Activated effector memory CD4-positive, alpha-beta T cell treated with Interleukin-2 at 50 U/mL for 16 hours (primary cell): ENCODE measurements at places on chromosomes 6 and 20.

GRCh38 chr6:36120018-36120417 is 10.3 kb upstream of the MAPK13 start:
- no peak for DNase-seq

DNA sequence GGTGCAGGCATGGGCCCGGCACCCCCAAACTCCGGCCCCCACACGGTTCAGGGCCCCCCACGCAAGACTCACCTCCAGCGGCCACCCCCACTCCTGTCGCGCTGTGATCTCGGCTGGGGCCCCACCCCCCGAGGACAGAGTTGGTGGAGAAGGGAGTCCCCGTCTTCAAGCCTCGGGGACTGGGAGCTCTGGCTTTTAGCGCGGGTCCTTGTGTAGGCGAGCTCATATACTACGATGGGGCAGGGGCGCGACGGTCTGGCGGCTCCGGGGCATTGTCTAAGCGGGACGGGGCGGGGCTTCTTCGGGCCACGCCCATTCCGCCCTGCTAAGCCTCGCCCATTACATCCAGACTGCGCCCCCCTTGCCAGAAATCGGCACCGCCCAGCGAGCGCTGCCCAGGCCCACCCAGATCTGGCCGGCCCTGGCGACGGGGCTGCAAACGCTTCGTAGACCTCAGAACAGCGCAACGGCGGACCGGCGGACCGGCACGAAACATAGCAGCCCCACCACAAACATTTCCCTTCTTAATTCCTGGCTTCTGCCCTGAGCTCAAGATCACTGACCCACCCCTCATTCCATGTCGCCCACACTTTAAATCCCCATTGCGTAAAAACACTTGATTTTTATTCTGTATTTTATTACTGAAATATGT is 1.0 kb upstream of the DDAH2 start:
- peak; percentile 39 for DNase-seq

- DNase-seq = no peak
These were observed 10.9 kb downstream of the HIVEP2 start for GRCh38 chr6:142934106-142934505.

- no peak for DNase-seq
These were observed 97.9 kb downstream of the FYN start for GRCh38 chr6:111775145-111775922.

DNA sequence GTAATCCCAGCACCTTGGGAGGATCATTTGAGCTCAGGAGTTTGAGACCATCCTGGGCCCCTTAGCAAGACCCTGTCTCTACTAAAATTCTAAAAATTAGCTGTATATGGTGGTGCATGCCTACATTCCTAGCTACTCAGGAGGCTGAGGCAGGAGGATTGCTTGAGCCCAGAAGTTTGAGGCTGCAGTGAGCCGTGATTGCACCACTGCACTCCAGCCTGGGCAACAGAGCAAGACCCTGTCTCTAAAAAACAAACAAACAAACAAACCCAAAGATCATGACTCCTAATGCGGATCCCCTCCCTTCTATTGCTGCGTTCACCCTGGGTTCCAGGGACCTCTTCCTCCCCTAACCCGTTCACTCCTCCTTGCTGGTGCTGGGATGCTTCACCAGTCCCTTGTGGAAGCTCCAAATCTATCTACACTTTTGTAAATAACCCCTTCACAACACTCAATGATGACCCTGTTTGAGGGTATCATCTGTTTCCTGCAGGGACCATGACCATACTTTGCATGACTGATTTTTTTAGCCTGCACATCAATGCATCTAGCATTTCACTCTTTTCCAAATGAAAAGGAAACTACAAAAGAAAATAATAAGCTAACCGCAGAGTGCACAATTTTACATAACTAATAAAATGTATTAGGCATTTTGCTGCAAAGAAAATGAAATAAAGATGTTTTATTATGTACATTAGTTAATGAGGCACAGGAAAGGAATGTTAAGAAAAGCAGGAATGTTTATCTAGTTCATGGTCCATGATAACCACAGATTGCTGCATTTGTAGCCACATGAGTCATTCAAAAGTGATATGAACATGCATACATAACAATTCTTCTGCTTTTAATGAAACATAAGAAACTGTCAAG is 30.5 kb upstream of the IPCEF1 start:
- DNase-seq = no peak

DNA sequence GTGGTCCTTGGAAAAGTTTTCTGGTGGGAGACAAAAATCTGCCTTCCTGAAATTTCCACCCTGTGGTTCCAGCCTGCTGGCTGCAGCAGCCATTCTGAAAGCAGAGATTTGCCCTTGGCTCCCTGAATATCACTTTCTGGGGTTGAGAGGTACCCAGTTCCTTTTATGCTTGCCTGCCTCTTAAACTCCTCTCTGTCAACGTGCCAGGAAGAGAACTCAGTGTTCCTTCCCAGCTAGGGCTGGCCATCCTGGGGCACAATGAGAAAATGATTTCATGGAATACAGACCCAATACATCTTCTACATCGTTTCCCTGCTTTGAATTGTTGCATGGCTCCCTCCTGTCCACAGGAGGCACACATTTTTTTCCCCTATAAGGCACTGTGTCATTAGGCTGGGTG is 1.6 kb upstream of the DSN1 start:
- DNase-seq = no peak

- DNase-seq = no peak
These were observed 192.6 kb upstream of the RAB32 start for GRCh38 chr6:146351018-146351417.

DNA sequence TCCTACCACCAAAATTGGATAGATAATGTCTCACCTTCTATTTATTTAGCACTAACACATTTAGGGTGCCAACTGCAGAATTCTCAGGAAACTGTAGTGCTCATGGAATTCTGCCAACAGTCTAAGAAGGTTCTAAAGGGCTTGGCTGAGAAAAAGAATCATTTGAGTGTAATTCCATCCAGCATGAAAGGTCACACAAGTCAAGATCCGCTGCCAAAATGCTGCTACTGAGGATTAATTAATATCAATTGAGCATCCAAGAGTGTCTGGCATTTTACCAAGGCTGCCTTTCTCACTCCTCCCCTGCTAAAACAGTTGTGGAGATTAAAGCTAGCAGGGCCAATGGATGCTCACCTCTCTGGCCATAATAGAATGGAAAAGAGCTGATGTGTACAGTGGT is 112.7 kb downstream of the FHL5 start:
- DNase-seq = no peak

DNA sequence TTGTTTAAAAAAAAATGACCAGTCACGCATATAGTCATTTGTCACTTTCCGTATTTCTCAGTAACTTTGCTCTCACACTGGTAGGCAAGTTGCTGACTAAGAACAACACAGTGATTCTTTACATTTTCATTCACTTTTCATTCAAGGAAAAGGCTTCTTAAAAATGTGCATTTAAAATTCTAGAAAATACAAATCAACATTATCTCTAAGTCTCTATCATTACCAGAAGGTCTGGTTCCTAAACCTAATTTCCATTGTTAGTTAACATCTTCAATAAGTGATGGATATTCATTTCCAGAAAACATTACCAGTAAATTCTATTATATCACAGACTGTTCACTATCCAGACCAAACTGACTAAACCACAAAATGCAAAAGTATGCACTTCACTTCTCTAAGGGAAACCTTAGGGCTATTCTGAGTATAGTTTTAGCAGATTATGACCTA is 115.3 kb downstream of the AHI1 start:
- no peak for DNase-seq

- DNase-seq = no peak
These were observed 8.6 kb upstream of the IP6K3 start for GRCh38 chr6:33755070-33755869.

- DNase-seq = no peak
These were observed 87.5 kb downstream of the MEI4 start for GRCh38 chr6:77740380-77740779.

DNA sequence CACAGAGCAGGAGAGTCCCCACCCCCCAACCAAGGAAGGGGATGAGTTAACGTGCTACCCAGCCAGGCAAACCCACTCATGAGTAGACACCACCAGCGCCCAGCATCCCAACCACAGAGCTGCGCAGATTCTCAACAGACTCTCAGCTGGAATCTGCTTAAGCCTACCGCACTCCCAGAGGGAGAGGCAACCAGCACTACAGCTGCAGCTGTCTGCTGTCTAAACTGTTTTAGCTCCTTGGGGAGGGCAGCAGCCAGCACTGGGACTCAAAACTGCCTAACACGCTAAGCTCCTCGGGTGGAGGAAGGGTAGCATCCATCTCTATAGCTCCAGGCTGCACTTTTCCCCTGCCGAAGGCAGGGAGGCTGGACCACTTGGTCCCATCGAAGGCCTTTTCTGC is 539.8 kb downstream of the EPHA7 start:
- no peak for DNase-seq

DNA sequence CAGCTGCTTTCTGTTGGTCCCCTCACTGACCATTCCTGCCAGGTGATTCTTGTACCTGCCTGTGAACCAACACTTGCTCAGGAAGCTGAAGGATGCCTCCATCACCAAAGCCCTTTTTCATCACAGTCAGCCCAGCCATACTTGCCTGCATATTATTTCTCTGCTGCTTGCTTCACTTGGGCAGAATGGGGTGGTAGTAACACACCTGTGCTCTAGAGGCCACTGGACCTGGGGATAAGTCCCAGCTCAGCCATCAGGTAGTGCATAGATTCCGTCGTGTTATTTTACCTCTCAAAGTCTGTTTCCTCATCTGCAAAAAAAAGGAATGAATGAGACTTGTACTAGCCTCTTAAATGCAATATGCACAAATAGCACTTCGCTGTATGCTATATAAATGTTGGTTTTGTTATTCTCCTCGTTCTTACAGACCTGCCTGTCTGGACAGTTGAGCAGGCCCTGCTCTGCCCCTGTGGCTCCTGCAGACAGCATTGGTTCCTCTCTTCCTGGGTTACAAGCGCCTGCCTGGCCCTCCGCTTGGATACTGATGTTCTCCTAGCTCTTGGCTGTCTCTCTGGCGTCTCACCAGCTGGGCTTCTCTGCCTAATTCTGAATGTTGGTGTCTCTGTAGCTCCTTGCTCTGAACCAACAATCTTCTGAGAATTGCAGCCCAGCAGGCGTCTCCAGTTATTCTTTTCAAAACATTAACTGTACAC is 151.8 kb downstream of the UNC5CL start:
- no peak for DNase-seq

DNA sequence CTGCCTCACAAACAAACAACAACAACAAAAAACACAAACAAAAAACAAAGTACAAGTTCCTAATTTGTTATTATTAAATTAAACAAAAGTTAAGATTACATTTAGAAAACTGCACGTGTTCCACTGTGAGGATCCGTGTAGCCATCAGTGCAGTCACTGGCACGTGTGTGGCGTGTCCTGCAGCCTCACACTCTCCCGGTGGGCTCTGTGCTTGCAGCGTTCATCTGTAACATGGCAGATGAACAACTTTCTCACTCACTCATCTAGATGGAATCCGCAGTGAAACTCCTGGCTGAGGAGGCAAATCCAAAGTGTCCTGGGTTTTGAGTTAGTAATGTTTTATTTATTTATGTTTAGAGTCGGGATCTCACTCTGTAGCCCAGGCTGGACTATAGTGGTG is 12.9 kb upstream of the ADRM1 start:
- DNase-seq = no peak

GRCh38 chr6:113539623-113540022 is 317.5 kb upstream of the MARCKS start:
- DNase-seq = no peak

- DNase-seq = no peak
These were observed 10.8 kb upstream of the SMIM29 start for GRCh38 chr6:34259529-34260069.

GRCh38 chr6:24796616-24797290 is 2.0 kb downstream of the ARMH2 start:
- no peak for DNase-seq

GRCh38 chr6:24426729-24427446 is 24.2 kb downstream of the MRS2 start:
- DNase-seq = no peak

- DNase-seq = no peak
These were observed 35.8 kb downstream of the SLC2A4RG start for GRCh38 chr20:63775096-63775978.

DNA sequence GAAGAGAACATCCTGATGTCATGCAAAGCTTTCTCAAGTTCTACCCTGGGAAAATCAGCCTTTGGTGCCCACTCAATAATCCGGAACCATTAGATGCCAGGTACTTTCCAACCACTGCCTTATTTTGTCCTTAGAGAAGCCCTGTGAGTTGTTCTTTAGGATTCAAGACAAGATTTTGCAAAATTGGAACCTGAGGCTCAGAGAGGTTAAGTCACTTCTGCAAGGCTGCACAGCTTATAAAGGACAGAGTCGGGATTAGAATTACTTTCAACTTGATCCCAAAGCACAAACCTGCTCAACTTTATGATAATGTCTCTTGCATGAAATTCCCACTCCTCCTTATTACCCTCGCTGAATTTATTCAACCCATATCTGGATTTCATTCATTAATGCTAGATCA is 287.2 kb downstream of the PTPRT start:
- no peak for DNase-seq
